ENCODE measurements at places on chromosomes 11 and 22.

GRCh38 chr11:69450064-69450856, 31.2 kb upstream of the LINC01488 start:
- DNase-seq: no peak

GRCh38 chr11:28701760-28702449, 593.7 kb downstream of the METTL15 start:
- DNase-seq: no peak

- no peak for DNase-seq
These were observed 59.9 kb downstream of the NCAM1 start for GRCh38 chr11:113021111-113021510.

DNA sequence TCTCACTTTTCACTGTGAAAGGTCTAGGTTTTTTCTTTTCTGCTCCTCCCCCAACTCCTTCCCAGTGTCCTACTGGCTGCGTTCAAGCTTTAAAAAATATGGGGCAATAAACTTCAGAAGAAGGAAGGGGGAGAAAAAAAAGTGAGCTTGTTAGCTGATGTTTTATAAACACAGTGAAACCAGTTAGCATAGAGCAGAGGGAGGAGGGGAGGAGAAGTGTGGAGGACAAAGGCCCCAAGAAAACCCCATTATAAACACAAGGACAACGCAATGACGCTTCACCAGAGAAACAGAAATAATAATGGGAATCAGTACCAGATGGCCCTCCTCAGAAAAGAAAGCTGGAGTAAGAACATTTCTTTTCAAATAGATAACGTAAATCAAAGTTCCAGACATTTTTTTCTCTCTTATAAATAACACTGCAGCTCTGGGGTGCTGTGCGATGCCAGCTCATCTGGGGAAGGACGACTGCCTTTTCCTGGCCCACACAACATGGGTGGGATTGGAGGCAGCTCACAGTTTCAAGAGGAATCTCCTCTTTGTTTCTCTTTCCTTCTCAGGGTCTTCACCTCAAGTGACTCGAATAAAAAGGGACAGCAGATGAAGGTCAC, 235.4 kb upstream of the NARS2 start:
- DNase-seq: peak; percentile 55

DNA sequence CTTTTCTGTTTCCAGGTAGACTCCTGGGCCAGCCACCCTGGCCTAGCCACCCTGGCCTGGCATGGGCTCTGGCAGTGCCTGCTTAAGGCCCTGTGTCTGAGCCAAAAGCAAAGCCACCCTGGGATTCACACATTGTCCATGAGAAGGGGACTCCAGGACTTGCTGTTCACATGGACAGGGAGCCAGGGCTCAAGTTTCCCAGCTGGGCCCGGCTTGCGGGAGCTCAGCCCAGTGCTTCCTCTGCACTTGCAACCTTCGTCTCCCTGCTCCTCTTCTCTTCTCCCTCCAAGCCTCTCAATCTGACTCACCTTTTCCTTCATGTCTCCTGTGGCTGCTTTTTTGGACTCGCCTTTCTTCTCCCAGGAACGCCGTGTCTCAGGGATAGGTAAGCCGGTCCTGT, 130.3 kb downstream of the MICAL2 start:
- no peak for DNase-seq

- no peak for DNase-seq
These were observed 17.0 kb upstream of the FAM181B start for GRCh38 chr11:82750643-82751139.

GRCh38 chr11:64015935-64016845, 19.5 kb upstream of the FLRT1 start:
- no peak for DNase-seq

DNA sequence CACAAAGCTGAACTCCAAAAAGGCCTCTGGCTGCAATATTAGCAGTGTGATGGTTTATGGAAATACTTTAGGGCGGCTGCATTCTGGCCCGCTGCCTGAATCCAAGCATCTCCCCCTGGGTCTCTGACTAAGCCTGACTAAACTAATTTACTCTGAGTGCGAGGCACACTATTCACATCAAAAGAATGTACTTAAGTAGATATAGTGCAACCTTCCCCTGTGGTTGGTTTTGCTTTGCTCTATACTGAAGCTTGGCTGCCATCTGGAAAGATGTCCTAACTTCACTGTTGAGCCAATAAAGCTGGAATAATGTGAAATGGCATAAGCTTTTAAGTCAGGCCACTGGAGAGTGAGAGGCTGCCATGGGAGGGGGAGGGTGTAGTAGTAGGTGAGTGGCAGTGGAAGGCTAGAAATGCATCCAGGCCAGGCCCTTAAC, 321.6 kb downstream of the AASDHPPT start:
- DNase-seq: peak; percentile 100

DNA sequence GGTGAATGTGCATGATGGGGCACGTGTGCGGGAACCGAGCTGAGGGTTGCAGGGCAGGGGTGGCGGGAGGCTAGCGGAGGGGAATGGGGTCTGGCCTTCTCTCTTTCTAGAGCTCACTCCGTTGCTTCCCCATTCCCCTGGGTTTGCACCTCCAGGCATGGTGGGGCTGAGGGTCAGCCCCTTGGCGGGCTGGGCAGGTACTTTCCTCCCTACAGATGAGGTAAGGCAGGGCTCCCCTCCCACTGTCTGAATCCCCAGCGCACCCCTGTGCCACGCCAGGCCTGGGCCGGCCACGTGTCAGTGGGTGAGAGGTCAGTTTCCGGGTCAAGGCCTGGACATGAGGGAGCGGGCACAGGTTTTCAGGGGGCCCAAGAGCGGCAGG, 8.9 kb downstream of the SUSD2 start:
- no peak for DNase-seq

DNA sequence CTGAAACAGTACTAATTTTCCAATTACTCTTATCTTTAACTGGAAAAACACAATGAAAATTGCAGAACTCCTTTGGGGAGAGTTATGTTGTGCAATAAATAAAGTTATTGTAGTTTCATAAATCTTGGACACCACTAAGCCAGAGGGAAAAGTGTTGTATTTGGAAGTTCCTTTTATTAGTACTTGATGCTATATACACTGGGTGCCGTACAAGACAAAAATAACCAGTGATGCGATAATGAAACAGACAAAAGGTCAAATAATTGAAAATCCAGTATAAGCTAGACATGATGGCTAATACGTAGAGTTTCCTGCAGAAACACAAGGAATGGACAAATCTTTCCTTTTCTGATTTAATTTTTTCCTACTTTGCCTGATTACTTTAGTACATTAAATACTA, 541.1 kb downstream of the ETS1 start:
- DNase-seq: no peak

DNA sequence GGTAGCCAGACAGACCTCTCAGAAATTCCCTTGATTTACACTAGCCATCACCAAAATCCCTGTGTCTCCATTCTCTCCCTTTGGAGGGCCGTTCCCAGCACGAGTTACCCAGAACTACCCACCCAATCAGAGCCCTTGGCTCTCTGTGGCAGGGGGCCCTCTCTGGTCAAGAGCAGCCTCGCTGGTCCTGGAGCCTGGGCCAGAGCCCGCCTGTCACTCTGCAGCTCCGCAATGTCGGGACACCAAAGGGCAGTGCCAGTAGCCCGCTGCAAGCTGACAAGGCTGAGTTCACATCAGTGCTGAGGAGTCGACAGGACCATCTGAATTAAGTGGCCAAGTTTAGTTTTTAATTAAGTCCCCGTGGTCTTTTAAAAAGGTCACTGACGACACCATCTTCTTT, 241.6 kb downstream of the ST3GAL4 start:
- DNase-seq: no peak

DNA sequence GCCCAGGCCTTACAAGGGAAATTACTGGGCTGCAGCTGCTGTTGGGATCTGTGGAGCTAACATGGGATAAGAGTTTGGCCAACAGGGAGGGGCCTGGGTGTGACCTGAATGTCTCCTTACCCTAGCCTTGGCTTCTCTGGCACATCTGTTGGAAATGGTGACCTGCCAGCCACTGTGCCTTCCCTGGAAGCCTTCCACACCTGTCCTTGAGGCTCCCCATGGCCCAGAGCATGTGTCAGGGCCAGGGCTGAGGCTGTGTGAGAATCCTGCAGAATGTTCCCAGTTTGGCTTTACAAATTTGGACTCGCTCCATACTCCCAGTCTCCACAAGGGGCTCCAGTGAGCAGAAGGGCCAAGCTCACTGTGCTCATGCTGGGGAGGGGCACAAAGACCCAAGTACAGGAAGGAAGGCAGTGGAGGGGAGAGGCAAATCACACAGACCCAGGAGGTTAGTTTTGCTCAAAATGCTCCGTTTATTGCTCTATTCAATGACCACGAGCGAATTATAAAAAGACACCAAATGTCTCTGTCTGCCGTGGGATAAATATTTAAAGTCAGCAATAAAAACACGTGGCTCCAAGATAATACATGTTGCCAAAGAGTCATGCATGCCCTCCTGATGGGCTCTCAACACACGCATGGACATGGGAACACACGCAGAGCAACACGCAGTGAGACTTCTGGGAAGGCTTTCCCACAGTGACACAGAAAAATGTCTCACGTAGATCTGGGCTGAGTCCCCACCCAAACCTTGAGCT, 1.7 kb upstream of the IGSF22 start:
- DNase-seq: peak; percentile 16

DNA sequence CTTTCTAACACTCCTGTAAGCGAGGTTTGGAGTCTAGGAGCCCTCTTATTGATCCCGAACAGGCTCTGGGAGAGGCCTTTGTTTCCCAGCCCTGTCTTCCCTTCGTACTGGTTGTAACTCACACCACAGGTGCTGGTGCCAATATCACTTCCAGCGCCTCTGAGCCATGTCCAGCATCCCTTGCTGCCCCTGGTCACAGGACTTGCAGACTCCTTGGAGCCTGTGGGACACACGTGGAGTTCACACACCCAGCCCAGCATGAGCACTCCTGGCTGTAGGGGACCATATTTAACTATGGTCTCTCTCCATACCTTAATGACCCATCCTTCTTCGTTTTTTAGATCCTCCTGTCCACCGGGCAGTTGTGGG, 2.2 kb downstream of the ZBTB16 start:
- no peak for DNase-seq

GRCh38 chr22:46738647-46739093, 618 bp upstream of the CERK start:
- DNase-seq: peak; percentile 50

- DNase-seq: peak; percentile 62
These were observed 138.0 kb downstream of the TRPC6 start for GRCh38 chr11:101445761-101446160.

GRCh38 chr22:23128269-23129108, 13.3 kb downstream of the RSPH14 start:
- DNase-seq: peak; percentile 77

- DNase-seq: peak; percentile 24
These were observed 9.2 kb upstream of the AIFM3 start for GRCh38 chr22:20957683-20958431.

DNA sequence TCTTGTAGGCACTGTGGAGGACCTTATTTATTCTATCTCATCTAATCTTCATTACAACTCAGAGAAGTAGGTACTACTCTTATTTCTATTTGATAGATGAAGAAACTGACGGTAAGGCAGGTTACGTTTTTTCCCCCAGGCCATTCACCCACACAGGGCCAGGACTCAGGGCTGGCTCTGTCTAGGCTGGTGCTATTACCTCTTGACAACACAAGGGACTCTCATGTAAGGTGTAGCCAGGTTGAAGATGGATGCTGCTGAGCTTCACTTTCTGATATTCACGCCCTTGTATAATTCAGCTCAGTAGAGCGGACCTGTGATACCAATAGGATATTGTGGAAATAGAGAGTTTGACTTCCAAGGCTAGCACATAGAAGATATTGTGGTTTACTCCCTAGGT, 413.1 kb upstream of the NARS2 start:
- DNase-seq: no peak

- DNase-seq: no peak
These were observed 19.5 kb downstream of the CDKN1C start for GRCh38 chr11:2865922-2866577.

DNA sequence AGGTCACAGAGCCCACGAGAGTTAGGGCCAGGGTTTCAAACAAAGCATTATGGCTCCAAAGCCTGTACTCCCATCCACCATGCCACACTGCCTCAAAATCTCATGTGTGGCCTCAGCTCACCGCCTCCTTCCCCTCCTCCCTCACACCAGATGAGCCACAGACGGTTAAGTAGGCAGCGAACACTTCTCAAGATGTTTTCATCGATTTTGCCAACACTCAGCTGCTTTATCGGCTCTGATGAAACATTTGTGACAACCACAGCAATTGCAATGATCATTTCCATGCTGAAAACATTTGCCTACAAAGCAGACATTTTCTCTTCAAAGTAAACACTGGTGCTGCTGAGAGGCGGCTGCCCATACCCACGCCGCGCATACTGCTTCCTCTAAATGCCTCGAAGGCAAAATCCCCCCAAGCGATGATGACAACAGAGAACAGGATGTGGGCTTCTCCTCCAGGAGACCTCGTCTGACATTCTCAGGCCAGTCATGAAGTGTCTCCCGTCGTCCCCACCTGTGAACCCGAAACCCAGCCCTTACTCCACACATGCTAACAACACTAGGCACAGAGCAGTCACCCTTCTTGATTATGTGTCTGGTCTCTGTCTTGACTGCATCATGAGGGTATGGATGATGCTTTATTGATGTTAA, 599.2 kb downstream of the SOX6 start:
- no peak for DNase-seq

GRCh38 chr11:126393143-126393542, 37.7 kb downstream of the ST3GAL4 start:
- no peak for DNase-seq

DNA sequence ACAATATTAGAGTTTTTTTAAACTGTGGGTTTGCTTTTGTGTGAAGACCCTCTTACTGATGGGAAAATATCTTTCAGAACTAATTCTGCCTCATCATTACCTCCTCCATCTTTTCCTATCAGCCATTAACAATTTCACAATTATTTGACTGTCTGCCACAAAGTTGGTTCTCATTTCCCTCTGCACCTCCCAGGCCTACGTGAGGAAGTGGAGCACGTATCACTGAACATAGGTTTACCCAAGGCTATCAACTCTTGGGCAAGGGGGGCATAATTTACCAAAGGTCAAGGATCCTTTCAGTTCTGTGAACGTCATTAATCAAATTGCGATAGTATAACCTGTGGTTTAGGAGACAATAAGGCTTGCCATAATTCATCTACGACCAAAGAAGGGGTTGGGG, 60.0 kb downstream of the LIF start:
- no peak for DNase-seq

- no peak for DNase-seq
These were observed 627.6 kb downstream of the NTM start for GRCh38 chr11:131998020-131998419.

DNA sequence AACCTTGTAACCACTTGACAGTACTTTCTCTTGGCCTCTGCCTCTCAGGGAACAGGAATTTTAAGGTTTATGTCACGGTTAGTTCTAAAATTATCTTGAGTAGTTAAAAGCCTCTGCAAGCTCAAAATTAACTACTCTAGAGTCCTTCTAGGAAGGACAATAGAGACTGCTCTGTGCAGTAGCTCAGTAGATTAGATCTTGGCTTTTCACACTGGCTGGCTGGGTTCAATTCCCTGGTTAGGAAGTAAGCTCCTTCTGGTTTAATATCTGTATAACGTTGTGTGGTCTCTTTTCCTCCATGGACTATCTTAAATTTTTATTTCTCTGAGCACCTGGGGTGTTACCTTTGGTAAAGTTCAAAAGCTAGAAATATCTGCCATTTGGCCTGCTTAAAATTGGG, 109.2 kb downstream of the AASDHPPT start:
- no peak for DNase-seq
